WTC11 (cell line): ENCODE measurements at places on chromosomes 16 and 17.

GRCh38 chr17:6686026-6686425, 27.1 kb downstream of the SLC13A5 start:
- DNase-seq = no peak

DNA sequence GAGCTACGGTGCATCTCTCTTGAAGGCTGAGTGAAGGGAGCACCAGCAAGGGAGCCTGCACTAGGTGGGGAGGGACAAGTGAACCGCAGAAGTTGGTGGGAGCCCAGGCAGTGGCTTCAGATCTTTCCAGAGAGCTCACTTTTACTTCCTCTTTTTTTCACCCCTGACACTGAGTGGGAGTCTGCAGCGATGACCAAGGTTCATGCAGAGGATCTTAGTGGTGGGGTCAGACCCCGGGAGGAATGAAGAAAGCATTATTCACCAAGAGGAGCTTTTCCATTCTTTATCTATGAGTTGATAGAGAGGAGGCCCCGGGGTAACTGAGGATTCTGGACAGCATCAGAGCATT, 3.0 kb upstream of the CCL2 start:
- no peak for DNase-seq

- no peak for DNase-seq
Measured at GRCh38 chr17:8222380-8222629, 11.9 kb upstream of the AURKB start.

- DNase-seq = no peak
Measured at GRCh38 chr17:70074956-70075355, at the start of gene KCNJ16. Gene KCNJ16, plus strand, starts transcription at chr17:70075225. Its CDS starts 56,863 bp downstream, at chr17:70132088.

DNA sequence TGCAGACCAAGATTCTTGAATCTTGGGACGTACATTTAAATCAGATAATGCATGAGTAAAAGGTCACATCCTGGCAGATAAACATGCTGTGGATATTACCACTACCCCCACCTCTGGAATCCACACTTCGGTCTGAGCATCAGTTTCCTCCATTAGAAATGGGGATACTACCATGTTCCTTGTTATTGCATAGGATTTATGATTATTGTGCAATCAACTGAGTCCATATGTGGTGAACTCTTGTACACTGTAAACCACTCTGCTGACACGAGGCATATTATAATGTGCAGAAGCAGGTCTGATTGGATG, 108.7 kb downstream of the VAT1L start:
- no peak for DNase-seq

DNA sequence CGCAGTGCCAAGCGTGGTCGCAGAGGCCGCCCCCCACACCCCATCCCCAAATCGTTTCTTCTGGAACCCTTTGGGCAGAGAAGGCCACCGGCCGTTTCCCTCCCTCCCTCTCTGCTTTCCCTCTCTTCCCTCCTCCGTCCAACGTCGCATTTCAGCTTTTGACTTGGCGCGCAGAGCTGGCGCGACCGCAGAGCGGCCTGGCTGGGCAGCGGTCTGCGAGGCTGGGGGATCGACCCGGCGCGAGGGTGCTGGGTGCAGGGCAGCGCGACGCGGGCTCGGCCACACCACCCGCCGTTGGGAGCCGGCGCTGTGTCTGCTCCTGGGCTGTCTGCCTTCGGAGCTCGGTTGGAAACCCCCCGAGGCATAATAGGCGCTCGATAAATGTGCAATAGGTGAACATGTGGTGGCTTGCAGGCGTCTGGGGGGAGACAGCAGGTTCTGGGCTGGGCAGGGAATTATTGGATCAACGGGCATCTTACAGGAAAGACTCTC, 2.8 kb upstream of the NTN3 start:
- peak; percentile 37 for DNase-seq

- no peak for DNase-seq
Measured at GRCh38 chr17:290121-290521, 62.5 kb downstream of the RPH3AL start.

- no peak for DNase-seq
Measured at GRCh38 chr16:73143576-73144422, 95.9 kb upstream of the ZFHX3 start.

GRCh38 chr16:7303052-7303610, 29.5 kb upstream of the RBFOX1 start:
- DNase-seq = no peak

GRCh38 chr17:29624586-29624985, 1.9 kb upstream of the CORO6 start:
- no peak for DNase-seq

- no peak for DNase-seq
Measured at GRCh38 chr17:65593855-65594845, 32.7 kb upstream of the AXIN2 start.

GRCh38 chr17:8629371-8630226, 926 bp downstream of the MYH10 start:
- peak; percentile 50 for DNase-seq

DNA sequence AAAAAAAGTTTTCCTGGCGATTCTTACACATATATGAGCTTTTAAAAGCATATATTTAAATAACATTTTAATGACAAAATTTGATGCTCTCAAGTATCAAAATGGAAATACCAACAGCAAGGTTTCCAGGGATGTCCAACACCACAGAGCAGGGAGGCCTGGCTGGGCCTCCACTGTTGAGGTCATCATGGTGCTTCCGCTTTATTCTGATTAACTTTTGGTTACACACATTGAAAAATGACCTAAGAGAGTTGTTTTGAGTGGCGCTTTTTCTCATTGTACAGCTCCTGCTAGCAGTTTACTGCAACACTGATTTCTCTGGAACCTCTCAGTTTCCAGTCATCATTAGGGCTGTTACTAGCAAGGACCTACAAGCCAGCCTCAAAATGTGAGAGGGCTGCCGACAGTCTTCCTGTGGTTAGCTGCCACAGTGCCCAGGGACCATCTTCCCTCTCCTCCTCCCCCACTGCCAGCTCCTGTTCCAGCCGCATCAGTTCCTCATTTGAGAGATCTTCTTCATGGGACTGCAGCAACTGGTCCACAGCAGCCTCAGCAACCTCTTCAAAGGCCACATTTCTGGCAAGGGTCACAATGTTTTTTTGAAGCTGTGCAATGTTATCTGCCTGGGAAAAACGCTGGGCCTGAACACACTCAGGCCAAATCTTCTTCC, 21.3 kb downstream of the DEF8 start:
- DNase-seq = no peak

GRCh38 chr17:60141111-60142018, 8.4 kb upstream of the CA4 start:
- DNase-seq = no peak

DNA sequence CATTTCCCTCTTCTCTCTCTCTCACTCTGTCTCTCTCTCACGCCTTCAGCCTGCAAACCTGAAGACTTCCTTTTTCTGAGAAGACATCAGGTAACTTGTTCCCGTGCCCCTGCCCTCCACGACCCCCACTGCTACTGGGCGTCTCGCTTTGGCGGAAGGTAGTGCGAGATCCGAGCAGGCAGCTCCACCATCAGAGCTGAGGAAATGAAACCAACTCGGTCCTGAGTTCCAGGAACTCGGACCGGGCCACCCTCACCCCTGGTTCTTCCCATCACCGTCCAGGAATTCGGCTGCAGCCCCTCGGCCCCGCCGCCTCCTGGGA, 585 bp downstream of the MLKL start:
- no peak for DNase-seq

- DNase-seq = peak; percentile 35
Measured at GRCh38 chr16:79601092-79601930, 774 bp upstream of the MAF start.

- no peak for DNase-seq
Measured at GRCh38 chr16:9177861-9178260, 86.4 kb downstream of the HAPSTR1 start.

GRCh38 chr17:30372755-30373154, 6.0 kb upstream of the CPD start:
- no peak for DNase-seq

- DNase-seq = no peak
Measured at GRCh38 chr17:50047083-50047482, 8.8 kb upstream of the ITGA3 start.

DNA sequence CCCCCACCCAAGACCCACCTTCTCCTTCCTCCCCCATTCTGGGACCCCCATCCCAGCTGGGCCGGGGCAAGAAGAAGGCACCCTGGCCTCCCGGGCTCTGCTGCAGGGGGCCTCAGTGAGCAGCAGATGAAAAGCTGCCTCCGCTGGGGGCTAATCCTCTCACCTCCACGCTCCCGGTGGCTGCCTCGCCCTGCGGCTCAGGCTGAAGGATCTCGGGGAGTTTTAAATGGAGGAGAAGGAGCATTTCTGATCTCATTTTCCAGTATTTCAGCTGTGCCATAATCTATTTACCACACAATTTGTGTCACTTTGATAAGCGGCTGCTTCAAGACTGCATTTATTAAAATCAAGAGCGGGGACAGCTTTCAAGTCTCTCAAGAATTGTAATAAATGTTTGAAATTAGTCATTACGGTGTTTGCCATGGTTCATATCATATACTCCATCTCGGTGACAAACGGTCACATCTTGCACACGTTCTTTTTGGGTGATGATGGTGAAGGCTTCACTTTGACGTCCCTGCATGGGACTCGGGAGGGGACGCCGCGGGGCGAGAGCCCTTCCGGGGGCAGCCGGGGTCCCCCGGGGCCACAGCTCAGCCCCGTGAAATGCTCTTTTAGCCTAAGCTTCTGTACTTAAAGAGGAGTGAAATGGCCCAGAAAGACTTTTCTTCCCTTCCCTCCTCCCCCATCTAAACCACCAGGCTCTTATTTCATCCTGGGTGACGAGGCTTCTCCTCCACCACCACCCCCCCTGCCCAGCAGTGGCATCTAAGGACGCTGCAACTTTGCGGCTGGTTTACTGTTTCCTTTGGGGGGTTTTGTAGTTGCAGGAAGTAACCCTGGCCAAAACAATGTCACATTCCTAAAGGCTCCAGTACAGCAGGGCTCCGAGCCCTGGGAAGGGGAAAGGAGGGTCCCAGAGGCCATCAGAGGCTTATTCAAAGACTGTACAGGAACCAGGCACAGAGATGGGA, 313.1 kb upstream of the TNRC6C start:
- DNase-seq = peak; percentile 38

DNA sequence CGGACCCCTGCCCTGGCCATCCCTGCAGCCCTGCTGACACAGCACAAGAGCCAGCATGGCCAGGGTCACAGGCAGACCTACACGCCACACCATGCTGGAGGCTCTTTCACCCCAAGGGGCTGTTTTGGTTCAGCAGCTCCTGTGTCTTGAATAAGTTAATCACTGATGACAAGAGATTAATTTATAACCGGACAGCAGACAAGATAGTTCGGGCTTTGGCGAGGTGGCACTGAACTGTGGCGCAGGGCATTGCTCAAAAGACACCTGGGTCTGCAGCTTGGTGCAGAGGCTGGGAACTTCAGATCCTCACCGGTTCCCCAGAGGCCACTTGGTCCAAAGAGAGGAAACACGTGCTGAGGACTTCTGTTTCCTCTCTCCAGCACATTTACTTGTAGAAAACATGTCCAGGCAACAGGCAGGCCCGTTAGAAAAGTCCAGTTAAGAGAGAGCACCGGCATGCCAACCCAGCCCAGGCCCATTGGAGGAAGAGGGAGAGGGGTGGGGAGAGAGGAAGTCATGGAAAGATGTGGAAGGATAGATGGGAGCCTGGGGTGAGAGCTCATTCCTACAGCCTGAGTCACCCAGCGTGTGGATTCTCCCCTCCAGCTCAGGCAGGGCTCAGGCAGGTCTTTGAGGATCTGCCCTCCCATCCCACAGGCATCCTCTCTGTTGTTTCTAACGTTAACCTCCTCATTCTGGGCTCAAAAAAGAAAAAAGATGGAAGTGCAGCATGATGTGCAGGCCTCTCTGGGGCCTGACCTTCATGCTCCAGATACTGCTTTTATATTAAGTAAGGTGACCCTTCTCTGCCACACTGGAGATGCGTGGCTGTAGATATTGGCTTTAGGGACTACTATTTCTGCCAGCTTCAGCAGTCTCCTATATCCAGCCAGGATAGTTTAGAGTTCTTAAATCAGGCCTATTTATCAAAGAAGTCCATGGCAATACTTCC, 80.0 kb upstream of the HNF1B start:
- no peak for DNase-seq

- peak; percentile 50 for DNase-seq
Measured at GRCh38 chr17:53032861-53033271, 789.9 kb upstream of the KIF2B start.

DNA sequence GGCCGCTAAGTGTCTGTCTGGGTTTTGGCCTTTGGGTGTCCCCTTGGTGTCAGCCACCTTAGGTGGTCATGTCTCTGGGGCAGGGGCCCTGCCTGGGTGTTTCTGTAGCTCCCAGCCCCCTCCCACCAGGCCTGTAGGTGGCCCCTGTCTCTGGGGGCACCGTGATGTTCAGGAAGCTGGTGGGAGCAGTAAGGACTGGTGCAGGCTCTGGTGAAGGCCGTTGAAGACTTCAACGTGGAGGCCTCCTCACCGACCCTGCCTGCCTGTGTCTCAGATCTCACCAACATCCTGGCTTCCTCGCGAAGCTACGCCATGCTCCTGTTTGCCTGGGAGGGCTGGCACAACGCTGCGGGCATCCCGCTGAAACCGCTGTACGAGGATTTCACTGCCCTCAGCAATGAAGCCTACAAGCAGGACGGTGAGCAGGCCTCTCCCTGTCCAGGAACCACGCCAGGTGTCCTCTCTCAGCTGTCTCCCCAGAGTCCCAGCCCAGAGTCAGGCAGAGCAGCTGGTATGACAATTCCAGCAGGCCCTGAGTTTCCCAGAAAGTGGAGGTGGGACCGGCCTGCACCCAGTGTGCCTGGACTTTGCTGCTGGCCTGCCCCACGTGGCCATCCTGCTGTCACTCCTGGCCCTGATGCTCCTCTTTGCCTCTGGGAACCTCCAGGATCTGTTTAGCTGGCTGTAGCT, 2.8 kb downstream of the ACE start:
- DNase-seq = no peak

DNA sequence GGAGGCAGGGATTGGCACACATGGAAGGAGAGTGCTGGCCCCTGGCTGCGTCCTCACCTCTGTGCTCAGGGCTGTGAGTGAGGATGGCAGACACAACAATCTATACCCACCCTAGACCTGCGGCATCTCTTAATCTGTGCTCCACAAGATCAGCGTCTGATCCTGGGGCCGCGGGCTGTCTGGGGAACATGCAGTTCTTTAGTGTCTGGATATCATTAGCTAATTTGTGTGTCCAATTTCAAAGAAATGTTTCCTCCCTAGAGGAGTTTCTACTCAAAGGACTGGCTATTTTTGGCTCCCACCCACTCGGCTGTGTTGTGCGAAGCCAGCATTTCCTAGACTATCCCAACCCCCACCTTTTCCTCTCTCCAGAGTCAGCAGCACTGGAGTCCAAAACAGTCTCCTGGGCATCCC, 93.8 kb downstream of the GRIN2A start:
- no peak for DNase-seq

DNA sequence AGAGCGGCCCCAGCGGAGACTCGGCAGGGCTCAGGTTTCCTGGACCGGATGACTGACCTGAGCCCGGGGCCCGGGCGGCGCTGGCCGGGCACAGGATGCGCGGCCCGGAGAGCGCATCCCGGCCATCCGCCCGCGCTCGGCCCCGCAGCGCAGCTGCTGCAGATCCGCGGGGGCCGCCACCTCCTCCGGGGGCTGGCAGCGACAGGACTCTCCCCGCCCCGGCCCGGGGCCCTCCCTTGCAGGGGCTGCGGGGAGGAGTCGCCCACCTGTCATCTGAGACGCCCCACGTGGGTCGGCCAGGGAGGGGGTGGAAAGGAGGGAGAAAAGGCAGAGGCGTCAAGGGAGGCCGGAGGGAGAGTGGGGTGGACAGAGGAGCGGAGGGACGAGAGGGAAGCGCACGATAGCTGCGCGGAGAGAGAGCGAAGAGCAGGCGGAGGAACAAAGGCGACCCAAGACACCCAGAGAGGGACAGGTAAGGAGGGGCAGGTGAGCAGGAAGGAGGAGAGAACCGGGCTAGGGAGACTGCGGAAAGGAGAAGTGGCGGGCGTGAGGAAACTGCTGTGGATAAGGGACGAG, 471 bp upstream of the PRKAR1A start:
- DNase-seq = peak; percentile 78

GRCh38 chr16:26447570-26447969, 619.2 kb upstream of the C16orf82 start:
- no peak for DNase-seq
